ENCODE measurements at places on chromosomes 5 and 9.
A peak's percentile ranks its signal among the peaks of the same experiment; 100 is the strongest.

GRCh38 chr5:125786021-125786420 is 637.2 kb upstream of the GRAMD2B start:
- no peak for DNase-seq

DNA sequence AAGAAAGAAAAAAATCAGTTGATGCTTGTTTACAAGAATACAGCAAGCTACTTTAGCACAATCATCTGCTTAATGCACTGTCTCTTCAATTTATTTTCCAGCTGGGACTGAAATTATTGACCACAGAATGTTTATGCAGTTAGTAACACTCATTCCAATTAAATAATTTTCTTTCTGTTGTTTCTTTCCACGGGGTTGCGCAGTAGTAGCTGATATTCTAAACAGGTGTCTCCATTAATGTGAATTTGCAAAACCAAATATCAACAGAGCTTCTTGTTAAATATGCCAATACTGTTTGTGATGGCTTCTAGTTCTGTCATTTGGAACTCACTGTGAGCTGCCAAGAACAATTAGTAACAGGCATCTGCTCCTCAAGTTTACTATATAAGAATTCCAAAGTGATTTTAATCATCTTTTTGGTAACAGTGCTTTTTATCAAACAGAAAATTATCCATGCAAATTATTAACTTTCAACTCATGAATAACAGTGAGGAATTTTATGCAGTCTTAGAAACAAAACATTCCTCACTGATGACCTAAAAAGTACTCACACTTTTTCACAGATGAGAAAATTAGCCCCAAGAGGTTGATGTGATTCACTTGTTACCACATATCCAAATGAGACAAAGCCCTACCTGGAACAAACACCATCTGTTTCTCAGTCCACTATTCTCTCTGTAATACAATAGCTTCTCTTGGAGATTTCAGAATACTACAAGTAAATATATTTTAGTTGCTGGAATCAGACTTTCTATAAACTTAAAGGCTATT is 567.6 kb upstream of the RGMB start:
- DNase-seq: no peak

DNA sequence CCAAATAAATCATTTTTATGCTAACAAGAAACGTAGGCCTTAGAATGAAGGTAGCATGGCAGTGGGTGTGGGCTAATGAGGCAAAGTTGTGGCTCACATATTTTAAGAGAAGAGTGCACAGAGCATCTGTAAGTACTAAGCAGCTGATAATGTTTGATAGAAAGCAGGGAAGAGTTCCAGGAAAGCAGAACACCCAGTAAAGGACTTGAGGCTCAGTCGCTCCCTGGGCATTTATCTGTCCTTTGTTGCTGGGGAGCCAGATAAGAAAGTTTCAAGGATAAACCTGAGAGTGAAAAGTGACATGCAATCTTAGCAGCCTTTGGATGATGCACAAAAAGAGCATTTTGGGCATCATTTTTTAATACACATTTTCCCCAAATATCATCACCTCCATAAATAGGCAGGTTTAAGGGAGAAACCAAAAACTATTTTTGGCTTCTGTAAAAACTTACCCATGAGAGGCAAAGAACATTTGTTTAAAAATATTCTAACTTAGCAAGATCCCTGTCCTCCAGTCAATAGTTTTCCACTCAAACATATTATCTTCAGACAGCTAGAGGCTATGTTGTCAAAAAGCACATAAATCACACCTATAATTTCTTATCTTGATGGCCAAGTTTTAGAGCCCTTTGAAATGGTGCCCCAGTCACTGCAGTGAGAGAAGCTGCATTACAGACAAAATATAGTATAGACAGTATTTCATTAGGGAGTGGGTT is 3.4 kb downstream of the FREM1 start:
- no peak for DNase-seq

- DNase-seq: no peak
Measured at GRCh38 chr5:137342764-137343163, 156.4 kb downstream of the SPOCK1 start.

GRCh38 chr5:181121675-181122561 is 9.1 kb downstream of the OR2V1 start:
- DNase-seq: no peak

DNA sequence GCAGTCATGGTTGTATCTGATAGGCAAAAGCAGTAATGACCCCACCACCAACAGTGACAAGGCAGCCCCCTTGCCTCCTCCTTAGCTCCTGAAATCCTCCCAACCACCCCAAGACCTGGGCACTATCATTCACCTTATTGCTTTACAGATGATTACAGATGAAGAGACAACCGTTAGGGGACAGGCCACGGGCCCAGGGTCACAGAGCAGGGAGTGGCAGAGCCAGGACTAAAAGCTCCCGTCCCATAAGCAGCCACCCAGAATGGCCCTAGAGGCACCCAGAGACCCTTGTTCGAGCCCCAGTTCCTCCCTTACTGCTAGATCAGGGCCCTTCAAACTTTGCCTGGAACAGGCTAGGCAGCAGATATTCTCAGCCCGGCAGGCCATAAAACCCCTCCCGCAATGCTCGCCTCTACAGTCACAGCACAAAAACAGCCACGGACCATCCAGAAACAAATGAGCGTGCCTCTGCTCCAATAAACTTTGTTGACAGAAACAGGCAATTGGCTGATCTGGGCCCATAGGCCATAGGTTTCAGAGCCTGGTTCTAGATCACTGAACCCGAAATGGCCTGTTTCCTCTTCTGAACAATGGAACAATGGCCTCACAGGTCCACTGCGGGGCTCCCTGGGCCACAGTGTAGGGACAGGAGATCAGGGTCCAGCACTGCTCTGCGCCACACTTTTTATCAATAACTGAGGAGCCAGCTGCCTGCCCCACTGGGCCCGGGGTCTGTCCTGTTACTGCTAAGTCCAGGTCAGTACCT is 67.0 kb downstream of the LRSAM1 start:
- no peak for DNase-seq

- DNase-seq: no peak
Measured at GRCh38 chr5:52481201-52481600, 306.5 kb upstream of the ITGA1 start.

DNA sequence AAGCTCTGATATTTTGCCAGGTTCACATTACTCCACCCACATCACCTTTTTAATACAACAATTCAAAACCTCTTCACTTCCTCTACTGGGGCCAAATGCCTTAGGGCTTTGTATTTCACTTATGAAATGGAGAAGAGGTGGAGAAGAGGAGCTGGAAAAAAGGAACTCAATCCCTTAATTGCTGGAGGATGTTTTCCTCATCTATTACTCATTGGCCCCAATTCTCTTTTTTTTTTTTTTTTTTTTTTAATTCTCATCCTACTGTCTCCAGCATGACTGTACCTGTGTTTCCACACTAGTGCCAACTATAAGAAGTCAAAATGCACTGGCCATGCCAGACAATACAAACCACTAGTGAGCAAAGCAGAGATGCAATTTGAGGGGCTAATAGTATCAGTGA is 20.9 kb downstream of the FAM13B start:
- DNase-seq: no peak

- no peak for DNase-seq
Measured at GRCh38 chr5:176492431-176492830, 44.2 kb downstream of the FAF2 start.

DNA sequence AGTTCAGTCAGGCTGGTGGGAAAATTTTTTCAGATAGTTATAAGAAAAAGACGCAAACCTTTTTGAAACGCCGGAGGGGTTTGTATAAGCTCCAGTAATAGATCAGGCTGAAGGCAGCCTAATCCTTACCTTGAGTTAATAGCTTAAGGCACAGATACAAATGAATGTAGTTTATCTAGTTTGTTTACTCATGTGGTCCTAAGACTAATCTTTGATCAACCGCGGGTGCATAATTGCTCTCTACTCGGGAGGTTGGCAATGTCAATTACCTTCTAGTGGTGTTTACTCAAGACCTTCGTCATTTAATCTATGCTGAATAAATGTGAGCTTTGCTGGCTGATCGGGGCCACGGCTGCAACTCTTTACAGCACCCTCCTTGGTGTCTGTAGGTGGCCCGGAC is 665 bp upstream of the INSL4 start:
- no peak for DNase-seq

DNA sequence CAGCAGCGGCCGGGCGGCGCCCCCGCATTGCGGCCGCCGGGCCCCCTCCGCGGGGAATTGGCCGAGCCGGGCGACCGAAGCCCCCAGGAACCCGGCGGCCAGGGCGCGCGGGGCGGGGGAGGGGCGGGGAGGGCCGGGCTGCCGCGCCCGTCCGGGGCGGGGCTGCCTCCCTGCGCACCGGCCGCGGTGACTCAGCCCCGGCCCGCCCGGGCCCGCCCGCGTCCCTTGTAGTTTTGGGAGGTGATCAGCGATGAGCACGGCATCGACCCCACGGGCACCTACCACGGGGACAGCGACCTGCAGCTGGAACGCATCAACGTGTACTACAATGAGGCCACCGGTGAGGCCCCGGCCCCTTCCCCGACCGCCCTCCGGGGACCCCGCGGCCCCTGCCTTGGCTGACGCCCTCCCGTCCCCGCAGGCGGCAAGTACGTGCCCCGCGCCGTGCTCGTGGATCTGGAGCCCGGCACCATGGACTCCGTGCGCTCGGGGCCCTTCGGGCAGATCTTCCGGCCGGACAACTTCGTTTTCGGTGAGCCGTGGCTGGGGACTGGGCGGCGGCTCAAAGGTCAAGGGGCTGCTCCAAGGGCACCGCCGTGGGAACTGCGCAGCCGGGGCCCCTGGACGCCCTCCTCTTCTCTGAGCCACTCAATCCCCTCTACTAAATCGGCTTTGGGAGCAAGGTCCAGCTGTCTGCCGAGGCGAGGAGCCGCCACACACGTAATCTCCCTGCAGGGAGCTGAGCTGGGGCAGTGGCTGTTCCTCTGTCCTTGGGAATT is 592 bp downstream of the TUBB4B start:
- peak; percentile 78 for DNase-seq

- no peak for DNase-seq
Measured at GRCh38 chr5:138925090-138925635, 50.0 kb upstream of the LRRTM2 start.

GRCh38 chr9:136939431-136939995 is 5.0 kb downstream of the FBXW5 start:
- no peak for DNase-seq

GRCh38 chr5:73947906-73948640 is 322.1 kb downstream of the ARHGEF28 start:
- DNase-seq: no peak

DNA sequence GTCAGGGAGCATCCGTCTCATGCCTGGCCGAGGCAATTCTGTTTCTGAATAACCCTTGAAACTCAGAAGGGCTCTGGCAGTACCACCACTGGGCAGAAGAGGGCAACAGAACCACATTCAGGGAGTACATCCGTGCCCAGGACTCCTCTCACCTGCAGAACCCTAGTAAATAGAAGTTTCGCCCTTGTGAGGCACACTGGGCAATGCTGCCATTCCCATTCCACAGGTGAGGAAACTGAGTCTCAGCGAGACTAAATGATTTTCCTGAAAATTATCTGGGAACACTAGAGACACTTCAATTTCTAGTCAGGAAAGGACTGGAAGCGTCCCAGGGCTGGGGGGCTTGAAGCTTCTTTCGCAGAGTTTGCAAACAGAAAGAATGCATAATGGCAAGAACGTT is 74.7 kb downstream of the FGF1 start:
- peak; percentile 62 for DNase-seq

DNA sequence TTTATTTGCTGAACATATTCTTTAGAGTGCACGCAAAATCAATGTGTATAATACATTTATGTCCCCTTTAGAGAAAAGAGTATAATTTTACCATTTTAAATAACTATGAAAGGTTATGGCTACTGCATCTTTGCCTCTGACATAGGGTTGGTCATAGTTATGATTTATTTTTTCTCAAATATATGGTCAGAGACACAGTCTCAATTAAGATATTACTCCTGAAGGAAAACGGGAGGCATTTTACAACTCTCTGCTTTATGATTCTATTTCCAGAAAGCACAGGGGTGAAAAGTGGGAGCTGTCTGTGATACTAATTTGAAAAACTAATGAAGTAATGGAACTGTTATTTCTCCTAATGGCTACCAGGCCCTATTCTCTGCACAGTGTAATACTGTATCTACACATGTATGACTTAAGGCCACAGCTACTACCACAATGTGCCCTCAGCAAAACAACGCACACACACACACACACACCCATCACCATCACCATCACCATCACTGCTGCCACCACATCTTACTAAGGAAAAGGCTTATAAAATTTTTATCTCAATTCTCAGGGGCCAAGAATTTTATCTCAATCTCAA is 262.9 kb downstream of the EFNA5 start:
- no peak for DNase-seq

DNA sequence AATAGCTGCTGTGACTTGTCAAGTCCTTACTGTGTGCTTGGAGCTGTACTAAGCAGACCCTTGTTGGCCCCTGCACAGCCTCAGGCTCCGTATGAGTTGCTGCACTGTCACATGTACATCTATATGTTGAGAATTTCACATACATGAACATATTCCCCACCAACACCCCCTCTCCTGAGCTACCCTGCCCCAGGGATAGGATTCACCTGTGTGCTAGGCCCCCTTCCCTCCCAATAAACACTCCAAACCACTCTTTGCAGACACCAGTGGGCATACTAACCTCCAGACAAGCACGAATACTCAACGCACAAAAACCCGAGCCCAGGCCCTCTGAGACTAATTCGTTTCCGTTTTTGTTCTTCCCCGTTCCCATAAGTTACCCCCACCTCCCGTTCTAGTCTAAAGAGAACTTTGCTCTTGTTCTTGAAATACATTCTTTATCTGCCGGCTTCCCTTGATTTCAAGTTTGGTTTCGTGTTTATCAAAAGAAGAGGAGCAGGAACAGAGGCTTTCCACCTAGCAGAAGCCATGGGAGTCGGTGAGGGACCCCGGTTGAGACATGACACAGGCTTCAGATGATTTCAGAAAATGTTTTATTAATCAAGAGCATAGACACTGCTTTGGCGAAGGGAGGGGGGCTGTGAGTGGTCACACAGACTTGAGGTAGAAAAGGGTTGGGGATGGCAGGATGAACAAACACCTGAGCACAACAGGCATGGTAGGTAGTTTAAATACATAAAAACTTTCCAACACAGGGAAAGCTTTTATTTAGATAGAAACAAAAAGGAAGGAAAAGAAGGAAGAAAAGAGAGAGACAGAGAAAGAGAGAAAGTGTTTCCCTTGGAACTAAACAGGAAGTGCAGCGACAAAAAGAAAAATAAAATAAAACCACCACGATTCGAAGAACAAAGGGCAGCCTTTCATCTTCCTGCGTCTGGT is 3.4 kb downstream of the HAND1 start:
- no peak for DNase-seq

DNA sequence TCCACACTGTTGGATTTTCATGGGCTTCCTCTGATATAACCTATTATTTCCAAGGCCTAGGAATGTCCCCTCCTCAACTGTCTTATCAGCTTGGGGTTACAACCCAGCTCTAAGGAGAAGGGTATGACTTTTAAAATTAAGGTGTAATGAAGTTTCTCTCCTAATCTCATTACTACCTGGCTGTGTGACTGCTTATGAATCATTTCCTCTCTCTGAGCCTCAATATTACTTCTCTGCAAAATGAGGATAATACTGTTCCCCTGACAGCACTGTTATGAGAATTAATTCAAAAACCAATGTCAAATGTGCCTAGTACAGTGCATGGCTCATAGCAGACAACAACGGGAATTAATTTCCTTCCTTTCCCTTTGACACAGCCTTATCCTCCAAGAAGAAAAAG is 118.9 kb downstream of the NR6A1 start:
- no peak for DNase-seq

- no peak for DNase-seq
Measured at GRCh38 chr9:82406456-82407085, 418.0 kb downstream of the SPATA31D1 start.

- DNase-seq: no peak
Measured at GRCh38 chr5:142680605-142681259, 5.2 kb downstream of the FGF1 start.

Measured in GM13976 (cell line).